ENCODE measurements at places on chromosomes 5 and 9.

DNA sequence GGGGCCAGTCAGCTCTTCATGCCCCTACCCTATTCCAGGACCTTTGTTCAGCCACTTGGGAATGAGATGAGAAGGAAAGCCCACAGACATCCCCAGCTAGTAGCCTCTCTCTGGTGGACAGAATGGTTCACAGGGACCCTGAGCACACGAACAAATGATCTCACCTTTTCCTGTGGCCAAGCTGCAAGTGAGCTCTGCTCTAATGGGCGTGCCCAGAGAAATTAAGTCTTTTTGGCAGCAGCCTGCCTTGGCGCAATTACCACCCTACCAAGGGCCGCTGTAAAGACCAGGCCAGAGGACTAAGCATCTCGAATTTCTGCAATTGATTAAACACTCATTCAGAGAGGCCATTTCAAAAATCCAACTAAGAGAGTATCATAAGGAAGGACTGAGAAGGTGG lies 56.0 kb downstream of the WHRN start:
- peak; percentile 22 for DNase-seq

DNA sequence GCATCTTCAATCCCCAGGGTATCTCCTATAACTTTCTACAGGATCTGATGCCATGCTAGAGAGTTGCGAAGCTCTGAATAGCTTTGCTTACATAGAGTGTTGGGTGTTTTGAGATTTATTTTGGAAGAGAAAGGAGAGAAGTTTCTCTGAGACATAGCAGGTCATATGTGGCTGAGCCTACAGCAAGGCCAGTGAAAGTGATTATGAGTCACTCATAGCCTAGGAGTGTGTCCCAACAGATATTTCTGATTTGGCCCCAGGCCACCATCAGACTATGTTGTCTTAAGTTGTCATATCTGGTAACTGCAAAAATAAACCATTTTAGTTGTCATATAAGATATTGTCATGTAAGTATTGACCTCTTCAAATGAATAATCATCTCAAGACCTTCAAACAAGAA lies 132.0 kb upstream of the RAI14 start:
- no peak for DNase-seq

DNA sequence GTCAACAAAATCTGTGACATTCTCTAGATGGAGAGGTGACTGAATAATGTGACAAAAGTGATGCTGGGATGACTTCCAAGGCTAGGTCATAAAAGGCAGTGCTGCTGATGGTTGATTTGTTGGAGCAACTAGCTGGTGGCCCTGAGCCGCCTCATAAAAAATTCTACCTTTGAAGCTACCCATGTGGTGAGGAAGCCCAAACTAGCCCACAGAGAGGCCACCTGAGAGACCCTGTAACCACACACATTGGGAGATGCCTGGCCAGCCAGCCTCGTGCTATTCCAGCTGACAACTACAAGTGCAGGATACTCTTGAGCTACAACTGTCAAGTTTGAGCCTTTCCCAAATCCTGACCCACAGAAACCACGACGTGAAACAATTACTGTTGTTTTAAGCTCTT lies 22.7 kb downstream of the CLTA start:
- no peak for DNase-seq

DNA sequence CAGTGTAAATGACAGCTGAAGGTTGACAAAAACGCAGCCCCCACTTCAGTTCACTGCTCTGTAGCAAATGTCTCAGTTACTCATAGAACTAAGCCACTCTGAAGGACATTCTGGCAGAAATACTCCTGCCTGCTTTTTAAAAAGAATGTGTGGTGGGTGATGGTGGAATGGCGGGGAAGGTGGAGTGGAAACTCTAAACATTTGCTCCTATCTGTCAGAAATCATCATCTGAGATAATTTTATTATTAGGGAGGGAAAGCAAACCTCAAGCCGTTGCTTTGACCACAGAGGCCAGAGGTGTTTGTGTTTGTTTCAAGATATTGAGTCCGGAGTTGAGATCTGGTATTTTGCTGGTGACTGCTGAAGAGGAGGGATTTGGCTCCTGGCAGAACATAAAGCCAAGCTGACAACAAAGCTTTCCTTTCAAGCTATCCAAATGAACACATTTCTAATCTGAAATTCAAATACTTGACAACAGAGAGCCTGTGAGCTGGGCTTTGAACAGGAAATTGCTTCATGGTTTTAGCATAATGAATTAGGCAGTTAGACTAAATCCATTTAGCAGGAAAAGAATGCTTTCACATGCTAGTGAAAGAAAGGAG lies 362.7 kb downstream of the CSNK1G3 start:
- no peak for DNase-seq

Measured in left forelimb (tissue), 1 donor.